ENCODE measurements at places on chromosomes 7 and 10.
A peak's percentile ranks its signal among the peaks of the same experiment; 100 is the strongest.

DNA sequence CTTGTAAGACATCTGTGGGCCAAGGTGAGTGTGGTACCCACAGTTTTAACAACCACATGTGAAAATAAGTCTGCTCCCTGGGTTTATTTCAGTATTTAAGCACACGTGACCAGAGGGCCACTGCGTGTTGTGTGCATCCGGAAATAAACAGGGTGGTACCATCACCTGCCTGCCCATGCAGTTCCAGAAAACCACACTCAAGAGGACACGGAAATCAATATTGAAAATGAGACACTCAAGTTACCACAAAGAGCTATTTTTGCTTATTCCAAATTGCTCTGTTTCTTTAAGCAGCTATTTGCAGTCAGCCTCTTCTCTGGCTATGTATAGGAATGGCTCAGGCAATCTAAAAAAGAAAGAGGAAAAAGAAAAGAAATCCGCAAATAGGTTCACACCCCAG lies 71.8 kb upstream of the LOXL4 start:
- DNase-seq, result no peak

DNA sequence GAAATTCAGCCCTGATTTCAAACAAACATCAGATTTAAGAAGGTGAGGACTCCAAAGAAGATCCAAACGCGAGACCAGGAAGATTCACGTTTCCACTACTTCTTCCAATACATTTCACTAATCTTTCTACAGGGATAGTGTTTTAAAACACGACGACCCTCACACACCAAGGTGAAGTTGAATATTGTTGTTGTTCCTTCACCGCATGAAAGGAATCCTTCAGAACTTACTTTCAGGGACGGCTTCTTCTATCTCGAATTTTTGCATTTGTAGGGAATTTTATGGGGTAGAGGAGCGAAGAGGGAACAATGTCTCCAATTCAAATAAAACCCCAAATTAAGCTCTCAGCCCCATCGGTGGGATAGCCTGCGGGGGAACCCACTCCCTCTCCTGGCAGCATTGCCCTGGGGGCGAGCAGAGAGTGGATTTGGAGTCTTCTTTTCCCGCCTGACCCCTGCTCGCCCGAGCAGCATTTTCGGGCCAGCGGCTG lies 1.5 kb upstream of the GATA3 start:
- DNase-seq, result no peak

DNA sequence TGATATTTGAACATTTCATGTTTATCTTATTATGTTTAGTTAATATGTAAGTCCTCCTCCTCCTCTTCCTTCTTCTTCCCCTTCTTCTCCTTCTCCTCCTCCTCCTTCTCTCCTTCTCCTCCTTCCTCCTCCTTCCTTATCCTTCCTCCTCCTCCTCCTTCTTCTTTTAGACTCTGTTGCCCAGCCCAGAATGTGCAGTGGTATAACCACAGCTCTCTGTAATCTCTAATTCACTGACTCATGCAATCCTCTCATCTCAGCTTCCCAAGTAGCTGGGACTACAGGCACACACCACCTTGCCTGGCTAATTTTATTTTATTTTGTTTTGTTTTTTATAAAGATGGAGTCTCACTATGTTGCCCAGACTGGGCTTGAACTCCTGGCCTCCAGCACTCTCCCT lies 83.4 kb upstream of the ODAD2 start:
- DNase-seq, result no peak

DNA sequence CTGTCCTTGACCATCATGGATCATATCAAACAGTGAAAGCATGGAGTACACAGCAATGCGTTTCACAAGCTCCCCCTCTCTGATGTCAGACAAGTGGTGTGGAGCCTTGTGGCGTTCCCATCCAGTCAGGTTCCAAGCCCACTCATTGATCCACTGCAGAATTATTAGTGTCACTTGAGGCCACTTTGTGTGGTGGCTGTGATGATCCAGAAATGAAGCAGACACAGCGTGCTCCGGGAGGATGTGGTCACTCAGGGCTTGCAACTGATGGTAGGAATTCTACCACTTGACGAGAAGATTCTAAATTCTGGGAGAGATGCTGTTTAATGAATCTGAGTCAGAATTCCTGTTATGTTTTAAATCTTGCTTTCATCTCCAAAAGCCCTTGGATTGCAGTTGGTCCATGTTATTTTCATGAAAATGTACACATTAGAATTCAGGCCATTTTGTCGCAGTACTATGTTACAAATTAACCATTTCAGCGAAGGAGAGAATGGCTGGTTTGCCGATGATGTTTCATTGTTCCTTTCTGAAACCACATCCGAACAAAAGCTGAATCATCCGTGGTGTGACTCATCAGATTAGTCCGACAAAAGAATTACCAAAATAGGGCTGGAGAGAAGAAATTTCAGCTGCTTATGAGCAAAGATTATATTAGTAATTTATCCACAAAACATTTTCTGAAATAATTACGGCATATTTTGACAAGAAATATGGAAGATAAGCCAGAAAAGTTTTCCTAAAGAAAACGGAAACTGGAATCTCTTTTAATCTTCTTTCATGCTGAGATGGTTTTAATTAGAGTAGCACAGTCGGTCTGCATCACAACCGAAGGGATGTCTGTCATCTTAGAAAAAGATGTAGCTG lies 48.1 kb downstream of the INSYN2A start:
- DNase-seq, result no peak

DNA sequence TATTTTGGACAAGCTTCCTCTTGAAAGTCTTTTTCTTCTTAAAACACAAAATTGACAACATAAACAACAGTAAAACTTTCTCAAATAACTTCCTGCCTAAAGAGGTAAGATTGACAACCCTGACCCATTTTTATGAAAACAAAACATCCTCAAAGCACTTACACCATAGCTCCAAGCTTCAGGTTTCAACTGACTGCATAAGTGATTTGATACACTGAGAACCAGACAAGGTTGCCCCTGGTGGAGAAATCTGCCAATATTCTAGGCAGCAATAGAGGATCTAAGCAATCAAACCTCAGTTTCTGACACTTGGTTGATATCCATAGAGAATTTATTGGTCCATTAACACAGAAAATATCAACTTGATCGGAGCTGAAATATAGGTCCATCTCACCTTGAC lies 147.8 kb downstream of the ELAPOR2 start:
- no peak for DNase-seq

DNA sequence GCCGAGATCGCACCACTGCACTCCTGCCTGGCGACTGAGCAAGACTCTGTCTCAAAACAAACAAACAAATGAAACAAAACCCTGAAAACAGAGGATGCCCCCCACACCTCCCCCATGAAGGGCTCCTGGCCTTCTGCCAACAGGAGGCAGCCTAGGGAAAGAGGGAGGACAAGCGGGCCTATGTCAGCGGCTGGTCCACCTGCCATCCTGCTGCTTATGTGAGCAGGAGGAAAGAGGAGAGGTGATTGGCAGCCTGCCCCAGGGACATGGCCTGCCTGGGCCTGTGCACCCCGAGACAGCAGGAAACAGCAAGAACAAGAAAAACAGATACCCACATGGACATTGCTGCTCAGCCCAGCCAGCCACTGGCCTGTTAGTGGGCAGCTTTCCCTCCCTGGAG lies 9.1 kb upstream of the ZNF316 start:
- no peak for DNase-seq

- DNase-seq, result no peak
Measured at GRCh38 chr10:91054325-91054724, 133.4 kb upstream of the ANKRD1 start.

DNA sequence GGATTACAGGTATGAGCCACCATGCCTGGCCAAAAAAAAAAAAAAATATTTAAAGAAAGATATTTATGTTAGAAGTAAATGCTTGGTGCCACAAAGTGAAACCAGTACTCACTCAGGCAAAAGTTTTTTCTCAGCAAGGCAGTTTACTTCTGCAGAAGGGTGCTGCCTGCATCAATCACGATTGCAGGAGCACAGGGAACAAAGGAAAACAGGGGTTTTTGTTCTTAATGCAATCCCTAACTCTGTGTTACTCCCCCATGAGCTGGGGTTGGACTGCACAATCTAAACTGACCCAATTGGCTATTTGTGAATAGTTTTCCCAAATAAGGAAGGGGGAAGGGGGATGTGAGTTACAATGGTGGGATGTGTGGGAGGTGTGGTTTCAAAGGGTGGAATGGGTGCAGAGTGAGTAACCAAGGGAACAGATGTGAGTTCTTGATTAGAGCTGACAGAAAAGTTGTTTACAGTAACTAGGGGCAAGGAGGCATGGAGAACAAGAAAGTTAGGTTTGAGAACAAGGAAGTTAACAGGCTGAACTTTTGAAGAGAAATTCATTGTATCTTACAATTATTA lies 255.4 kb downstream of the TYW1 start:
- no peak for DNase-seq

DNA sequence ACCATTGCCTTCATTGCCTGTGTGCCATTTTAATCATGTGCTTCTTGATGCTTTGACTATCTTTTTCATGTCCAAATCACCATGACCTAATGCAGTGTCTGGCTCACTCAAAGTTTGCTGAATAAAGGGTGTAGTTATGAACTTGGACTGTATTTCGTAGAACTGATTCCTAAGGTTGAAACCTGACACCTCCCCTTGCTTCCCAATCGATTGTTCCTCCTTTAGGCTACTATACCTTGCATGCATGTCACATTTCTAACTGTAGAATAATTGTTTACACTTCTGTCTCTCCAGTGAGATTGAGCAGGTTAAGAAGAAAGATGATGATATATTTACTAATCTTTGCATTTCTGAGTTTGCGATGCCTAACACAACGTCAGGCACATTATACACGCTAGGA lies 41.0 kb upstream of the CDK1 start:
- no peak for DNase-seq

DNA sequence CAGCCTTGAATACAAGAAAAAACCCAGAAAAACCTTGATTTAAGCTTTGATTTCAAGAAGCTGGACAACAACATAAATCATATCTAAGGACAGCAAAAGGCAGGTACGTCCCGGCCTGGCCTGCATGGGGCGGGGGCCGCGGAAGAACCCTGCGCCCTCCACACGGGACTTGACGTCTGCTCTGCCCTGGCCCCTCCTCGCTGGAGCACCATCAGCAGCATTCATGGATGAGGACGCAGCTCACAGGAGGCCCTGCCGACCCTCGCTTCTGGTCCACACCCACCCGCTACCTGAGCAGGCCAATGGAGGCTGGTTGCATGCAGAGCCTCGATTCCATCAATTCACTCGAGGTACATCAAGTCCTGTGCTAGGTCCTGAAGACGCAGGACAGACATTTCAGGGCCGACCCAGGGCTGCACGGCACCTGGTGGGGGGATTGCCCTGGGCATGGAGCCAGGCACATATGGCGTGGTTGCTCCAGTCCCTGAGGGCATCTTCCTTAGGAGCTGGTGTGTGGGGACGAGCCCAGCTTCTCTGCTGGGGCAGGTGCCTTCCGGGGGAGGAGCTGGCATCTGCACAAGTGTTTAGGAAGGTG lies 63.1 kb upstream of the NKX6-2 start:
- DNase-seq, result no peak

- DNase-seq, result no peak
Measured at GRCh38 chr10:24727786-24728185, 4.1 kb upstream of the ARHGAP21 start.

GRCh38 chr10:49309691-49310411 lies 10.9 kb downstream of the C10orf71 start:
- DNase-seq, result peak; percentile 14

GRCh38 chr10:8473205-8473604 lies 418.7 kb downstream of the GATA3 start:
- DNase-seq, result no peak

DNA sequence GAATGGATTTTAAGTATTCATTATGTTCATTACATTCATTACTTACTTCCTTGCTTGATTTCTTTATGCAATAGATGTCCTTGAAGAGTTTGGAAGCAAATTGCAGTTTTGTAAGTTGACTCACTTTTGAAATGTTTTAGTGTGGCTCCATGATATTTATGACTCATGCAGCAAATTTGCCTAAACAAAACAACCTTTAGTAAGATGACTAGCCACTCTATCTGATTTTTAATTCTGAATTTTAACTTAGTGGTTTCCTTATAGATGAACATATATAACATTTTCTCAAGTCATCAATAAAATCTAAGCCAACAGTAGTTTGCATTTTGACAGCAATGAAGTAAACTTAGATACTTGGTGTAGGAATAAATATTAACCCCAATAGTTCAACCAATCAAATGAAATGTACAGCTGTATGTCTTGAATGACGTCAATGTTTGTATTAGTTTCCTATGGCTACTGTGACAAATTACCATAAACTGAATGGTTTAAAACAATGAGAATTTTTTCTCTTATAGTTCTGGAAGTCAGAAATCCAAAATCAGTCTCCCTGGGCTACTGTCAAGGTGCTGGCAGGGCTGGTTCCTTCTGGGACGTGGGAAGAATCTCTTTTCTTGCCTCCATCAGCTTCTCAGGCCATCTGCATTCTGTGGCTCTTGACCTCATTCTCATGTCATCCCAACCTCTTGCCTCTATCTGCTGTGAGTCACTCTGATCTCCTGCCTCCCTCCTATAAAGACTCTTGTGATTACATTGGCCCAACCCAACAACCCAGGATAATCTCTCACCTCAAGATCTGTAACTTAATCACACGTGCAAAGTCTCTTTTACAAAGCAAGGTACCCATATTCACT lies 73.4 kb downstream of the AHR start:
- no peak for DNase-seq

DNA sequence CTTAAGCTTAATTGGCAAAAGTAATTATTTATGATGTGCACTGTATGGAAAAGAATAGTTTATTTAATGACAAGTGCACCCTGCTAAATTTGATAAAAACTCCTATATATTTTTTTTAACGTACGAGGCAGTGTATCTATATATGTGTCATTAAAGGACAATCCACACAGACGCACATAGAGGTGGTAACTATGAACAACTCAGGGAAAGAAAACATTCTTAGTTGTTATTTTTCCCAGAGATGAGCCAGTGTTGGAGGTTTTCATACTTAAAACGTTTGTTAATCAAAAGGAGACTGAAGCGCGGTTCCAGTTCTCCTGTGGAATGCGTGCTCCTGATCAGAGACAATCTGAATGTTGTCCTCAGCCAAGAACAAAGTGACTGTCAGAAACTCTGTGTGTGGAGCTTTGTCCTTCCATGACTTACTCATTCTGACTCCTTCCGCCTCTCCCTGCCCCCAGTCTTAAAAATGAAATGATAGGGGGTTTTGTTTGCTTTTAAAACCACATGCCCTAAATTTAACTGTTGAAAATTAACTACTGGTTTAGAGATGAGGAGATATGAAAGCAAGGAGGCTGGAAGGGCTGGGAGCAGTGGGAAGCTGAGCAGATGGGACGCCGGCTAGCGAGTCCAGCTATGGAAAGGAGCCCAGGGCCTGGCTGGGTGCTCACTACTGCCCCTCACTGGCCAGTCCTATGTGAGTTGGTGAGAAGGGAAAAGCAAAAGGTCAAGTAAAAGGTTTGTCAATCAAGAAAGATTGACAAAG lies 99.6 kb downstream of the SVIL start:
- no peak for DNase-seq

GRCh38 chr7:41996381-41997035 lies 240.5 kb downstream of the GLI3 start:
- DNase-seq, result no peak

Data from stimulated activated CD8-positive, alpha-beta memory T cell treated with anti-CD3 and anti-CD28 coated beads, Interleukin-4, amount 100 ng/mL, for 4 hours (primary cell).